NCI-H1436 (cell line): ENCODE measurements at places on chromosomes 12 and 14.

DNA sequence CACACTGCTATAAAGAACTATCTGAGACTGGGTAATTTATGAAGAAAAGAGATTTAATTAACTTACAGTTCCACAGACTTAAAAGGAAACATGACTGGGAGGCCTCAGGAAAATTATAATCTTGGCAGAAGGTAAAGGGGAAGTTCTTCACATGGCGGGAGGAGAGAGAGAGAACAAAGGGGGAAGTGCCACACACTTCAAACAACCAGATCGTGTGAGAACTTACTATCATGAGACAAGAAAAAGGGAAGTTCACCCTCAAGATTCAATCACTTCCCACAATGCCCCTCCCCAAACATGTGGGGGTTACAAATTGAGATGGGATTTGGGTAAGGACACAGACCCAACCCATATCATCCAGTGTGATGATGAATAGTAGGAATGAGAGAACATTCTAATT is 366.5 kb downstream of the LRFN5 start:
- DNase-seq: no peak

GRCh38 chr12:82223426-82223825 is 134.8 kb downstream of the CCDC59 start:
- no peak for DNase-seq

GRCh38 chr14:83470959-83471695 is 1937.5 kb upstream of the SEL1L start:
- DNase-seq: no peak

- no peak for DNase-seq
These were observed 20.5 kb downstream of the CCND2 start for GRCh38 chr12:4293966-4294505.

DNA sequence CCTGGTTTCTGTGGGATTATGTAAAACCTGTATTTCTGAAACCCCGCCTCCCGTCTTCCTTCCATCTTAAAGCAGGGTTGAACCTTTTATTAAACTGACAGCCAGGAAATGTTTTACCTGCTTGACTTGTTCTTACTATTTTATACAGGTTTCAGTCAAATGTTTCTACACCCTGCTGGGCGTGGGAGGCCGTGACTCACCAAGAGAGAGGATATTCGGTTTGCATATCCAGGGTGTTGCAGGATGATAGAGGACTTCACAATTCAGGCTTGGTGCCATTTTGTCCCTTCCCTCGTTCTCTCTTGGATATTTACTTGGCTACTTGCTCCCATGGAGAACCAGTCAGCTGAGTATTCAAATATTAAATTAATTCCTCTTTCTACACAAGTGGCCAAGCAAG is 69.7 kb downstream of the ARF6 start:
- no peak for DNase-seq

- peak; percentile 10 for DNase-seq
These were observed 198.7 kb upstream of the EEA1 start for GRCh38 chr12:93127582-93128331.

- no peak for DNase-seq
These were observed 197.4 kb upstream of the DIO3 start for GRCh38 chr14:101363880-101364391.

DNA sequence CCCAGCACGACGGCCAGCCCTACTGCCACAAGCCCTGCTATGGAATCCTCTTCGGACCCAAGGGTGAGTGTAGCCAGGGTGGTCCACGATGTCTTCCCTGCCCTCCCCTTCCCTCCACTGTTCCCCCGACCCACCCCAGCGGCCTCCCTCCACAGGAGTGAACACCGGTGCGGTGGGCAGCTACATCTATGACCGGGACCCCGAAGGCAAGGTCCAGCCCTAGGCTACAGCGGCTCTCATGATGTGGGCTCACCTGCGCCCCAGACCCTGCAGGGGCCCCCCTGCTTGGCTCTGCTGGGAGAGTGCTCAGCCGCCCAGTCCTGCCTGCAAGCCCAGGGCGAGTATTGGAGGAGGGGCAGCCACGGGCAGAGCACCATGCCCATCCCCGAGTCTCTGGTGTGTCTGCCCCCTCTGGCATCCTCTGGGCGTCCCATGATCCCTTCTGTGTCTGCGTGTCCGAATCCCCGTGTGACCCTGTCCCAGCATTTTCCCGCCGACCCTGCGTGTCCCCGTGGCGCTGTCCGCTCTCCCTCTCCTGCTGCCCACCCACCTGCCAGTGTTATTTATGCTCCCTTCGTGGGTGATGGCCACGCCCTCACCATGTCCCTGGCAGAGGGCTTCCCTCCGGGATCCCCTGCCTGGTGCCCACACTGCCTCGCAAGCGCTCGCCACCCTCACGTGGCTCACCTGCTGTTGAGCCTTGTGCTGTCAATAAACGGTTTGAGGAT is 5.0 kb downstream of the CRIP2 start:
- DNase-seq: no peak

- DNase-seq: no peak
These were observed 35.4 kb upstream of the RNASE3 start for GRCh38 chr14:20855652-20856291.

DNA sequence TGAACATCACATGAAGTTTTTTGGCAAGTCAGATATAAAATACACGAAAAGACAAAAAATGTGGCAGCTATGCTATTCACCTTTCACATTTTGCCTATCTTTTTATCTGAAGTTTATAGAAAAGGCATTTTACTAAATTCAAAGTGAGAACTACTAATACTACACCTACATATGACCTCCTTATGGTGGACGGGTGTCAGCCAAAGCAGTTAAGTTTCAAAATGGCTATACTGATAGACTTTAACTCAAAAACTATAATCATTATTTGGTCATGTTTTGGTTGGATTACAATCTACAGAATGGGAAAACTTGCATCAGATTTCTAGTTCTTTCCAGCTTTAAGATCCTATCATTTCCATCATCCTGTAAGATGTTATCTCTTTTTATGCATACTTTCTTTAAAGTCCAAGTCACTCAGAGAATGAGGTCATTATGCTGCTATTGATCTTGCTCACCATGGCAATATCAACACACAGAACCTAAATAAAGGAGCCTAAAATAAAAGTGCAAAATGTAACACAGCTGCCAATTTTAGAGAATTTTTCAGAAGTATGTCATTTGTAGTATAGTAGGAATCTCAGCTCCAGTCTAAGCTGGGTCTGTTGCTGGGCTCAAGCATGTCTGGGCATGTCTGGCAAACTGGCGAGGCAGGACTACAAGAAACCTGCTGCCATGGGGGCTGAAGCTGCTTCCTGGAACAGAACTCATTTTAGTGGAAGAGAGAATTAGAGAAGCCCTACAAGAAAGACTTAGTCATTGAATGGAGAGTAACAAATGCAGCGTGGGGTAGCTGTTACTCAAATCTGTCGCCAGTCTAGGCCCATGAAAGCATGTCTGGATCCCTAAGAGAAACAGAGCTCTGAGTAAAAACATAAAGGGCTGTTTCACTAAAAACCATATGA is 7.6 kb upstream of the AEBP2 start:
- DNase-seq: no peak

DNA sequence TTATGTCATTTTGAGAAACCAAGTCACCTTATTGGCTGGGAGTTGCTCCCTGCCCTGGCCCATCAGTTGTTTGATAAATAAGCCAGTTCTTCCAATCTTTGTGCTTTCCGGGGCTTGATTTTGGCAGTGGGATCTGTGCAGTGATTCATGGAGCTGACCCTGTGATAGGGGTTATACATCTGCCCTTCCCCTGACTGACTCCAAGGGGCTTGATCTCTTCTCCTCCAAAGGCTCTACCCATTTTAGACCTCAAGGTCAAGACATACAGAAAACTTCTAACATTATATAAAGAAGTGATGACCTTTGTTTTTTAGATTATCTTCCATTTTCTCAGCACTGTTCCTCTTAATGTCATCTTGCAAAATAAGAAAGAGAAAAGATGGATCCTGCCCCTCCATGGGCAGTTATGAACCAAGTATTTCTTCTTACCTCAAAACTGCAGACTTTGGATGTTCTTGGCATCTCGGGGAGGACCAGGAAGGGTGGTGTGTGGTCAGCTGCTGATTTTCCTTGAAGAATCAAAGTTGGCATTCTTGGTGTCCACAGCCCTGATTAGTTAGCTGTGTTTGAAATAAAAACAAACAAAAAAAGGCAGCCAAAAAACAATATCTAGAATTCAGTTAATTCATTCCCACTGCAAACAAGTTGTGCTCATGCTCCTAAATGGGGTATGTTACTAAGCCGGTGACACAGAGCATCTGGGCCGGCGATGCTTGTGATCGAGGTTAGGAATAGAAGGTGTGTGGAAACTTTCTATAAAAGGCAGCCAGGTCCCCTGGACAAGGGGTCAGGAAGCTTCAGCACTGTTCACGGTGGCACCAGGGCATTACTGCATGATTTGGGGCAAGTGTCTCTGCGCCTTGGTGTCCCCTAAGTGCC is 120.2 kb downstream of the SAMD4A start:
- DNase-seq: no peak

DNA sequence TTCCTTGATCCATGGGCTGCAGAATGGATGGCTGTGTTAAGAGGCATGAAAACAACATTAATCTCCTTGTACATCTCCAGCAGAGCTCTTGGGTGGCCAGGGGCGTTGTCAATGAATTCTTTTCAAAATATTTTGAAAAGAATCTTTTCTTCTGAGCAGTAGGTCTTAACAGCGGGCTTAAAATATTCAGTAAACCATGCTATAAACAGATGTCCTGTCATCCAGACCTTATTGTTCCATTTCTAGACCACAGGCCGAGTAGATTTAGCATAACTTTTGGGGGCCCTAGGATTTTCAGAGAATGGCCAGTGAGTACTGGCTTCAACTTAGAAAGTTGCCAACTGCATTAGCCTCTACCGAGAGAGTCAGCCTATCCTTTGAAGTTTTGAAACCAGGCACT is 130.2 kb downstream of the RAD51B start:
- DNase-seq: no peak

- DNase-seq: no peak
These were observed 7.1 kb upstream of the LGMN start for GRCh38 chr14:92755495-92755894.

DNA sequence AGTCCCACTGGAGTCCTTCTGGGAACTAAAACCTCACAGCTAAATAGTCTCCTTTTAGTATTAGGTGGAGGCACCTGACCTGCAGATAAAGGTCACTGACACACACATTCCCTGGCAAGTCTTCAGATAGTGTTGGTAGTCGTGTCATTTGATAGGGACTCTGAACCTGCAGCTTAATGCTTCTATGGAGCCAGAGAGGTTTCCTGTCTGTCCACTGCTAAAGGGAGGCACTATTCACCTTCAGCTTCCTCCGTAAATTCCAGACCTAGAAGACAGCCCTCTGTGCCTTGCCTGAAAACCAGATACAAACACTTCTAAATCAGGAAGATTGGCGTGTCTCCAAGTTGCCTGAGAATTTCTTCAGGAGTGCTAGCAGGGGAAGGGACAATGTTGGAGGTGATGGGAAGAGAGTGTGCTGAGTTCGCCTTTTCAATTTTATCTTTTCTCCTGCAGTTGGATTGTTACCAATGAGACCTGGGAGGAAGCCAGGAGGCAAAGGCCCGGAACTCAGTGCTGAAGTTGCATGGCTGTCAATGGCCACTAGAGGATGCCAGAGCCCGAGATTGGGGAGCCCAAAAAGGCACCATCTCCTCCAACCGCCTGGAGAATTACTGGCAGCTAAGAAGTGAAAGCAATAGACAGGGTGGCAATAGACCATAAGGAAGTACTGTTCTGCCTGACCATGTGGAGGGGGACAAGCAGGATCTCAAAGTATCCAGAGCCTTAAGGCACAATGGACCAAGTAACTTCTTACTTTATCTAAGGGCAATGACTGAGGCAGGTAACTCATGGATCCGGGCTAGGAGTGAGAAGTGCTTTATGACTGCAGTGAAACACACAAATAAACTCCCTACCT is 81.6 kb upstream of the SCAF11 start:
- peak; percentile 69 for DNase-seq

GRCh38 chr12:104427547-104427938 is 29.2 kb upstream of the CHST11 start:
- no peak for DNase-seq

- DNase-seq: no peak
These were observed 113.6 kb downstream of the CHST11 start for GRCh38 chr12:104570174-104570907.
